ENCODE measurements at places on chromosomes 12 and 14.

GRCh38 chr12:132455565-132455964 lies 34.4 kb upstream of the FBRSL1 start:
- no peak for DNase-seq

DNA sequence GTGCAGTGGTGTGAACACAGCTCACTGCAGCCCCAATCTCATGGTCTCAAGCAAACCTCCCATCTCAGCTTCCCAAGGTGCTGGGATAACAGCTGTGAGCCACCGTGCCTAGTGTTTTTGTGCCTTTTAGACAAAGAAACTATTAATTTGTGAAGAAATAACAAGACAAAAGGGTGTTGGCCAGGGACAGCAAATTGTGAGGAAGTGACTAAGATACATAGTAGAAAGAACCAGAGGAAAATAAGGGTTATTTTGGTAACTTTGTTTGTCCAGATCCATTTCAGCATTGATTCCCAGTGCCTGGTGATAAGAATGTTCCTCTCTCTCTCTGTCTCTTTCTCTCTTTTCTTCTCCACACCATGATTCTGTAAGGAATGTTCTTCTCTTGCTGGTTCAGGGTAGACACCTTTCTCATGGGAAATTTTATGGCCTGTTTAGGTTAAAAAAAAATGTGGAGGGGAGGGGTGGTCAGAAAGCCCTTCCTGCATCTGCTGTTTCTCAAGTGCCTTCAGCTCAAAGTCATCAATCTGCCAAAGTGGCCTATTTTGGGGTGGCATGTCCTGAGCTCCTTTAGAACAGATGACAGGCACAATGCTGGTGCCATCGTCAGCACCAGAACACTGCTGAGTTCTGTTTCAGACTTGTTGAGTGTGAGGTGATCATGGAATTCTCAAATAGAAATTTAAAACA lies 184.4 kb upstream of the EEA1 start:
- no peak for DNase-seq

DNA sequence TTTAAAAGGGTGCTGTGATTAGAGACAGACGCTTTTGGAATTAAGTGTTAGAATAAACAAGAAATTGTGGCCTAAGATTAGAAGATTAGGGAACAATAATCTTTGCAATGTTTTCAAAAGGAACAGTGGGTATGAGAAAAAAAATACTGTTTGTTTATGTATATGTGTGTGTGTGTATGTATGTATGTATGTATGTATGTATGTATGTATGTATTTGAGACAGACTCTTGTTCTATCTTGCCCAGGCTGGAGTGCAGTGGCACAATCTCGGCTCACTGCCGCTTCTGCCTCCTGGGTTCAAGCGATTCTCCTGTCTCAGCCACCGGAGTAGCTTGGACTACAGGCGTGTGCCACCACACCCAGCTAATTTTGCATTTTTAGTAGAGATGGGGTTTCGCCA lies 81.6 kb downstream of the TRAFD1 start:
- DNase-seq, result no peak

- no peak for DNase-seq
These were observed 15.0 kb downstream of the KCTD10 start for GRCh38 chr12:109461846-109462756.

DNA sequence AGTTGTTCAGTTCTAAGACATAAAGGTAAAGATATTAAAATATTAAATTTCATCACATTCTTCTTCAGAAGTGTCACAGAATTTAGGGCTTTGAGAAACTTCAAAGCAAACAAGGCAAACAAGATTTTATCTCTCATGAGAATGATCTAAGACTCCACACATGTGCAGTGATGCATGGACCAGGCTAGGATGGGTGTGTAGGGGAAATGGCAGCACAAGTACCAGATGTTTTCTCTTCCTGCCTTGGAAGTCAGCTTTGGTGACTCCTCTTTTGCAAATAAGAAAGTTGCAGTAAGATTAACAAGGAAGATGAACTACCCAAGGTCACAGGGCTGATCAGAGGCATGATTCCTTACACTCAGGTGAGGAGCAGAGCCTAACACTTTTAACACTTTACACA lies 163.8 kb upstream of the LMNTD1 start:
- no peak for DNase-seq

GRCh38 chr14:62179367-62180018 lies 417.3 kb downstream of the SNAPC1 start:
- DNase-seq, result peak; percentile 25

- no peak for DNase-seq
These were observed 386.0 kb downstream of the BCAT1 start for GRCh38 chr12:24562771-24563431.

DNA sequence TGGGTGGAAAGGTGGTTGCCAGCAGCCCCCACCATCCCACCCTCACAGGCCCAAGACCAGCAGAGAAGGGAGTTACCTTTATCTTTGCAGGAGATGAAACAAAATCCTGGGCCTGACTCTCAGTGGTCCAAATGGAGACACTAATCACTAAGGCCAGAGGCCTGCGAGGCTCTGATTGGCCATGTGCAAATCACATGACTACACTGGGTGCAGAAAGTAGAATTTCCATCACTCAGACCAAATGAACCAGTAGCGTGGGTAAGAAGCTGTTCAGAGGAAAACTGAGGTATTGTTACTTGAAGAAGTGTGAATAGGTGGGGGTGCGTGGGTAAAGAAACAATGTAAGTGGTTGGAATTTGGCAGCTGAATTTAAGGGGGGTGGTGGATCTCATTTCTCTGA lies 20.2 kb upstream of the PPP1CC start:
- no peak for DNase-seq

DNA sequence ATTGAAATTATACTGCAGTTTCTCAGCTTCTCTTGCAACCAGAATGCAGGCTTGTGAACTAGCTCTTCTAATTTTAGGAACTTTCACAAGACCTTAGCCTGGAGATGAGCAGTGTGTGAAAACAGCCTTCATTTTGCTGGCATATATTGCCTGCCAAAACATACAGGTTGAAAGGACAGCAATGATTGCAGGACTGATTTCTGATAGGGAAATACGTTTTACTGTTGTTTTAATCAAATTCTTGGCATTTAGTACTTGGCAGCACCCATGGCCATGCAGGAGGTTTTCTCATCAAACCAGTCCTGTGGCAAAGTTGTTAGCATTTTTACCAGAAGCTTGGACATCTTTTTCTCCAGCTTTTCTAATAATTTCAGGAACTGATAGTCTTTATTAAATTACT lies 91.9 kb upstream of the MUCL1 start:
- no peak for DNase-seq

DNA sequence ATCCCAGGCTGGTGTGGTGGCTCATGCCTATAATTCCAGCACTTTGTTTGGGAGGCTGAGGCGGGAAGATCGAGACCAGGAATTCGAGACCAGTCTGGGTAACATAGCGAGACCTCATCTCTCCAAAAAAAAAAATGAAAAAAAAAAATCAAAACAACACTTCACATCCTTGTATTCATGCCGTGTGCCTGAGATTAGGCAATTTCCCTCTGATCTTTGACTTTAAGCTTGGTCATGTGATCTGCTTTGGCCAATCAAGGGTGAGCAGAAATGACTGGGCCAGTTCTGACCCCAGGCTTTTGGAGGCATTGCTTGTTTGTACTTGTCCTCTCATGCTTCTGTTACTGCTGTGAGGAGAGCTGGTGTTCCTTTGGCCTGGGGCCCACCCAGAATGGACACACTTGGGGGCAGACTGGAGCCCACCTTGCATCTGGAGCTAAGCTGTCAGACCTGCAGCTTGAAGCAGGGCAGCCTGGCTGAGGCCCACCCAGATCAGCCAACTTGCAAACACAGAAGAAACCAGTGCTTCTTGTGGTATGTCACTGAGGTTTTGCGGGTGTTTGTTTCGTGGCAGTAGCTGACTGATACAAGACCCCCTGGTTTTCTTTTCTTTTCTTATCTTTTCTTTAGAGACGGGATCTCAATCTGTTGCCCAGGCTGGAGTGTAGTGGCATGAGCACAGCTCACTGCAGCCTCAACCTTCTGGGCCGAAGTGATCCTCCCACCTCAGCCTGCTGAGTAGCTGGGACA lies 29.7 kb upstream of the TBX3 start:
- DNase-seq, result no peak

- no peak for DNase-seq
These were observed at the start of gene CRIP2 for GRCh38 chr14:105474483-105475268. CRIP2 (plus strand) TSS chr14:105474821; CDS start chr14:105474863, 42 bp downstream.

- DNase-seq, result no peak
These were observed 324.1 kb downstream of the FLRT2 start for GRCh38 chr14:85853996-85854526.

- no peak for DNase-seq
These were observed 69.8 kb downstream of the GAS2L3 start for GRCh38 chr12:100643246-100643645.

GRCh38 chr12:89461649-89462612 lies 62.7 kb downstream of the GALNT4 start:
- DNase-seq, result no peak

GRCh38 chr14:101191721-101192660 lies 288.5 kb upstream of the RTL1 start:
- DNase-seq, result no peak

DNA sequence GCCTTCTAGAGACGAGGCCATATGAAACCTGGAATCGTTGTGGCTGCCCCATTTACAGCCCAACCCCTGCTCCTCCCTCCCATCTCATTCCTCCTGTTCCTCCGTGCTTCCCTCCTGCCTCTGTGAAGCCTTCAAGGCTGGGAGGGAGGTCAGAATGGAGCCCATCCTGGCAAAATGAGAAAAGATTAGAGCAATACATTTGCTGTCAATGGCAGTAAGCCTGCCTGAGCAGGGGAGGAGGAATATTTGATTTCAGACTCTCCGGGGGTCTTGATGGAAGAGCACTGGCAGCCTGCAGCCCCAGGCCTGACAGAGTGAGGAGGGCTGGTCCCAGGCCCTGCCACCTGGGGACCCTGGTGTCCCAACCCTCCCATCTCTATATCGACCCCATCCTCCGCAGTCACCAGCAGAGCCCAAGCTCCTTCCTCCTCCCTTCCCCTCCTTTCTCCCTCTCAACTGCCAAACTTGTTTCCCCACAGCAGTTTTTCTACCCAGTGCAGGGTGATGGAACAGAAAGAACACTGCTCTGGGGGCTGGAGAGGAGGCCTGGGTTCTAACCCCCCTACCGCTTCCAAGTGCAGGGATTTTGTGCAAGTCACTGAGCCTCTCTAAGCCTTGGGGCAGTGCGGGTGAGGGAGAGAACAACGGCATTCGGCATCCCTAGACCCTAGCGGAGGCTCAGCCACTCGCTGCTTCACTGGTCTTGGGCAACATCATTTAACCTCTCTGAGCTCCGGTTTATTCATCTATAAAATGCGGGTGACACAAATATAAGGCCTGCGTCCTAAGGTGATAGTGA lies 16.0 kb upstream of the RACGAP1 start:
- no peak for DNase-seq

GRCh38 chr14:100575266-100575995 lies 11.8 kb downstream of the BEGAIN start:
- no peak for DNase-seq

DNA sequence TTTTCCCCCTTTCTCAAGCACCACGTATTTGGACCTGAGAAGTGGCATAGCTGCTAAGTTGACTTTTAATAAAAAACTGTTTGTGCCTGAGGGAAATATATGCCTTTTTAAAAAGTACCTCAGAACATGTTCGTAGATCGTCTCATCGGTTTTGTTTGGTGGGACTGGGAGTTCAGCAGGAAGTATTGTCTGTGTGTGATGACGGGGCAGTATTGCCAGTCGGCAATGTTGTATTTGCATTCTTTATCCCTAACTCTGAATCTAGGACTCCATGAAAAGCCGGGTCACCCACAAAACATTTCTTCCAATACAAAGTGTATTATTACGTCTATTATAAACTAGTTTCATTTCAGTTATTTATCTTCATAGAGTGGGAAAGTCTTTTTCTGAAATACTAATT lies 19.7 kb upstream of the FGD4 start:
- no peak for DNase-seq

DNA sequence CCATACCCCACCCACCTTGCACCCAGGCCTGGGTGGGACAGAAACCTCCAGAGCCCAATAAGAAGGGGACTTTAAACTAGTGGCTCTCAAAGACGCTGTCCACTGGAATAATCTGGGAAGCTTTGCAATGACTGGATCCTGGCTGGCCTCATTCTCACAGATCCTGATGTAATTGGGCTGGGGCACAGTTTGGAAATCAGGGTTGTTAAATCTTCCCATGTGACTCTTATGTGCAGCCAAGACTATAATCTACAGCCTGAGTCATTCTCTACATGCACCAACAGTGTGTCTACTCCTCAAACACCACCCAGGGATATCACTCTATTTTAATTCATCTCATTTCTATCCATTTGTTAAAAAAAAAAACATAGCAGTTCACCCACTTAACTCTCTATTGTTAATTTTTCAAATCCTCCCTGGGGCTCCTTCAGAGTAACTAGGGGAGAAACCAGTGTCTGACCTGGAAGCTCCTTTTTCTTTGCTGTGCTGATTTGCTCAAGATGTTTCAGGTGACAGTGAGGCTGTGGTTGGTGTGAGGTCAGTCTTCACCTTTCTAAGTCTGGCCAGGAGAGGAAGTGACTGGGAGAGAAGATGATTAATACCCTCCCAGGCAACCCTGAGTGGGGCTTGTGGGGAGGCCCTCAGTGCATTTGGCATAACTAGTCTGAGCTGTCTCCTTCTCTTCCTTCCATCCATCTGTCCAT lies 211.6 kb upstream of the SFSWAP start:
- no peak for DNase-seq

DNA sequence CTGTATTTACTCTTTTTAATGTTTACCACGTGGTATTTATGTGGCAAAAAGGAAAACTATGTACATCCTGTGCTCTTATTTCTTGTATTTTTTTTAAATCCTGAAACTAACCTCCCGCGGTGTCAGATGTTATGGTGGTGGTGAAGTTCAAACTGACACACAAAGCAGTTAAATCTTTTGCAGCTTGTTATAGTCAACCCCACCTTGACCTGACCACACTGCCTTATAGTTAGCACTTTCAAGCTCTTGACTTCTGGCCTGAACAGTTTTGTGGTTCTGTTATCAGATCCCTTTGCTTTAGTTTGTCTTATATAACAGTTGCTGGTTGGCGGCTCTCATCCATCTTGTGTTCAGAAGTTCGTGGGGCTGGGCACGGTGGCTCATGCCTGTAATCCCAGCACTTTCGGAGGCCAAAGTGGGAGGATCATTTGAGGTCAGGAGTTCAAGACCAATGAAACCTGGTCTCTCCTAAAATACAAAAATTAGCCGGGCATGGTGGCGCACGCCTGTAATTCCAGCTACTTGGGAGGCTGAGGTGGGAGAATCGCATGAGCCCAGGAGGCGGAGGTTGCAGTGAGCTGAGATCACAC lies 2.1 kb downstream of the UNG start:
- no peak for DNase-seq

GRCh38 chr12:3958534-3958933 lies 85.3 kb upstream of the PARP11 start:
- no peak for DNase-seq

- no peak for DNase-seq
These were observed 18.4 kb downstream of the TMPO start for GRCh38 chr12:98533723-98534251.

All from stimulated activated CD4-positive, alpha-beta T cell treated with anti-CD3 and anti-CD28 coated beads, Interleukin-1b, Interleukin-23, amount 100 ng/mL, for 48 hours (primary cell).